Vagina (tissue), 2 donors: ENCODE measurements at places on chromosomes 16 and 17.

GRCh38 chr17:1228781-1229348, 41.4 kb upstream of the BHLHA9 start:
- H3K4me1 ChIP-seq, result peaks cover 39% of the 10 kb centered on the region
- H3K27ac ChIP-seq, result peak overlapping the region; percentile 75
- no peak for DNase-seq
- peak overlapping the region; percentile 60 for H3K4me3 ChIP-seq
- no peaks in the 10 kb centered on the region for H3K36me3 ChIP-seq

DNA sequence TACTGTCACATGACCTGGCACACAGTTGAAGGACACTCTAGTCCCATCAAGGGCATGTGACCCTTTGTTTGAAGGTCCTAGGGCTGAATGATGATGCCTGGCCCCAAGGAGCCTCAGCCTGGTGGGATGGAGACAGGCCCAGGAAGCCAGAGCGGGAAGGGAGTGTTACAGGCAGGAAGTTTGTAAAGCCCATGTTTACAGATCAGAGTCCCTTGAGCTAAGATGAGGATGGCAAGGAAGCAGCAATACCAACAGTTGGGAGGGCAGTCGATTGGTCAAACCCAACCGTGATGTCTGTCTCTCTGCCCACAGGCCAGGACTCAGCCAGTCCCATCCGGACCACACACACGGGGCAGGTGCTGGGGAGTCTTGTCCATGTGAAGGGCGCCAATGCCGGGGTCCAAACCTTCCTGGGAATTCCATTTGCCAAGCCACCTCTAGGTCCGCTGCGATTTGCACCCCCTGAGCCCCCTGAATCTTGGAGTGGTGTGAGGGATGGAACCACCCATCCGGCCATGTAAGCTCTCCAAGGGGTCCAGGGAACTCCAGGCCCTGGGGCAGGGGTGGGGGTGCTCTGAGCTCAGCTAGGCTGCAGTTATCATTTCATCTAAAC, 2.5 kb downstream of the CES2 start:
- peaks cover 45% of the 10 kb centered on the region for H3K36me3 ChIP-seq
- no peak overlapping the region for H3K27ac ChIP-seq
- no peaks in the 10 kb centered on the region for H3K27me3 ChIP-seq
- DNase-seq, result no peak
- H3K4me1 ChIP-seq, result peaks cover 45% of the 10 kb centered on the region

DNA sequence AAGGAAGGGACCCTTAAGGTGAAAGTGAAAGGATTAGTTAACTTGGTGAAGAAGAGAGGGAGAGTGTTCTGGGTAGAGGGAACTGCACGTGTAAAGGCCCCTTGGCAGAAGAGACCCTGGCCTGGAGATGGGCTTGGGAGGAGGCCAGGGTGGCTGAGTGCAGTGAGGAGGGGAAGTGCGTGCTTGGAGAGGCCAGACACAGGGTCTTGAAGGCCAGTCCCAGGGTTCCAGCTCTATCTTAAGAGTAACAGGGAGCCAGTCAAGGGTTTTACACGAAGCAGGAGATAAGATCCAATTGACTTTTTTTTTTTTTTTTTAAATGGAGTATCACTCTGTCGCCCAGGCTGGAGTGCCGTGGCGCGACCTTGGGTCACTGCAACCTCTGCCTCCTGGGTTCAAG, 15.2 kb upstream of the DOK4 start:
- H3K4me3 ChIP-seq, result no peak overlapping the region
- H3K27me3 ChIP-seq, result no peaks in the 10 kb centered on the region
- no peak for DNase-seq
- no peaks in the 10 kb centered on the region for H3K36me3 ChIP-seq

- no peak overlapping the region for H3K4me3 ChIP-seq
- peaks cover 27% of the 10 kb centered on the region for H3K4me1 ChIP-seq
- DNase-seq, result no peak
- H3K27ac ChIP-seq, result no peak overlapping the region
- H3K27me3 ChIP-seq, result no peaks in the 10 kb centered on the region
Observed at GRCh38 chr17:510226-510917, 157.8 kb upstream of the RPH3AL start.

- no peaks in the 10 kb centered on the region for H3K27me3 ChIP-seq
- H3K4me1 ChIP-seq, result no peaks in the 10 kb centered on the region
- H3K4me3 ChIP-seq, result no peak overlapping the region
- no peak for DNase-seq
- H3K27ac ChIP-seq, result no peak overlapping the region
Observed at GRCh38 chr17:8870406-8871040, 3.0 kb upstream of the PIK3R6 start.

DNA sequence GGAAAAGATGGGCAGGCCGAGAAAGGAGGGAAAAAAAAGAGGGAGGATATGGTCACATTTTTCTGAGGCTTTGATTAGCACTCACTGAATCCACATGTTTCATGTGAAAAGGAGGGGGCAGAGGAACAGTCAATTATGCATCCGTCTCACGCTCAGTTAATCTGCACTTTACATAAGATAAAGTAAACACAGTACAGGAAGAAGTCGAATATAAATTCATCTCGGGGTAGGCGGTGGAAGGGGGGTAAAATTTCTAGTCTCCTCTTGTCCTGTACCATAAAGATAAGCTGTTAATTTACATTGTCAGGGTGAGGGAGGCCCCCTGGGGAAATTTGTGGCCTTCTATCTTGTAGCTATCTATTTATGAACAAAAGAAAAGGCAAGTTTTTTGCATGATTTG, 73.1 kb upstream of the CES5A start:
- H3K27ac ChIP-seq, result no peak overlapping the region
- DNase-seq, result no peak
- no peak overlapping the region for H3K4me3 ChIP-seq
- no peaks in the 10 kb centered on the region for H3K36me3 ChIP-seq
- no peaks in the 10 kb centered on the region for H3K27me3 ChIP-seq
- peaks cover 5% of the 10 kb centered on the region for H3K4me1 ChIP-seq

GRCh38 chr16:50879873-50880695, 138.2 kb downstream of the CYLD start:
- no peak overlapping the region for H3K27ac ChIP-seq
- H3K4me3 ChIP-seq, result no peak overlapping the region
- H3K36me3 ChIP-seq, result no peaks in the 10 kb centered on the region

GRCh38 chr17:5902181-5903140, 167.7 kb upstream of the WSCD1 start:
- H3K27ac ChIP-seq, result no peak overlapping the region
- H3K4me1 ChIP-seq, result no peaks in the 10 kb centered on the region
- no peaks in the 10 kb centered on the region for H3K36me3 ChIP-seq
- H3K27me3 ChIP-seq, result no peaks in the 10 kb centered on the region
- DNase-seq, result no peak

- H3K4me3 ChIP-seq, result no peak overlapping the region
- DNase-seq, result no peak
- H3K27me3 ChIP-seq, result no peaks in the 10 kb centered on the region
- peaks cover 9% of the 10 kb centered on the region for H3K36me3 ChIP-seq
Observed at GRCh38 chr16:66544016-66544757, 5.7 kb downstream of the TK2 start.

GRCh38 chr17:76394166-76394565, 9.8 kb downstream of the SPHK1 start:
- H3K36me3 ChIP-seq, result peaks cover 37% of the 10 kb centered on the region
- no peaks in the 10 kb centered on the region for H3K27me3 ChIP-seq
- no peak overlapping the region for H3K27ac ChIP-seq
- H3K4me3 ChIP-seq, result no peak overlapping the region
- no peak for DNase-seq

GRCh38 chr16:4859900-4860255, 12.6 kb downstream of the UBN1 start:
- DNase-seq, result no peak
- no peak overlapping the region for H3K27ac ChIP-seq
- no peaks in the 10 kb centered on the region for H3K27me3 ChIP-seq
- no peaks in the 10 kb centered on the region for H3K4me1 ChIP-seq
- peaks cover 54% of the 10 kb centered on the region for H3K36me3 ChIP-seq

DNA sequence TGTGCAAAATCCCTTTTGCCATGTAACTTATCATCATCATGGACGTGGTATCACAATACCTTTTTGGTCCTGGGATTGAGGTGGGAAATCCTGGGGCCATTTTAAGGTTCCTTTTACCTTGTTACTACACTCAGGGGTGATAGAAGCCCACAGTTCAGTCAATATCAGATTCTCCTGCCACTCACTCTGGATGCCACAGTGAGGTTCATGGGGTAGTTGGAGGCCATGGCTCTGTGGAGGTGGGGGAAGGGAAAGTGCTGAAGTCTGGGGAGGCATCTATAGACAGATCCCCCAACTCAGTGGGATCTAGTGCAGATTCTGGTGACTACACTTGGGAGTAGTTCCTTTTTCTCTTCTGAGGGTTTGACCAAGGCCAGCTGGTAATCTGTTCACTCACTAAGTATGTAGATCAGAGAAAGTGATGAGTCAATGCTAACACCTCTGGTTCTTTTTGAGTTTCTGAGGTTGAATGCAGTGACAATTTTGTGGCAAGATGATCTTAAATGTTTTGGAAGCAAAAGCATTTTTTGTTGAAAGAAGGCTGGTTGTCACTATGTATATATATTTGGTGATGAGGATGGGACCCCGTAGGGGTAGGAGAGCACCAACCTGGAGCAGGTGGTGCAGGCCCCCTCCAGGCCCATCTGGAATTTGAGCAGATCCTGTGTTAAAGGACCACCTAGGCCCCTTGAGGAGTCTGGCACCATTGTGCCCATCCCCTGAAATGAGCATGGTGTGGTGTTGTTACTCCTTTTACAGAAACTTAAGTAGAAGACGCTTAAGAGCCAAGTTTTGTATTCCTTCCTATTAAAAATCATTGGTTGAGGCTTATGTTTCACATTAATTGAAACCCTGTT, 18.8 kb upstream of the IRF8 start:
- no peak overlapping the region for H3K27ac ChIP-seq
- no peaks in the 10 kb centered on the region for H3K36me3 ChIP-seq
- H3K27me3 ChIP-seq, result no peaks in the 10 kb centered on the region

DNA sequence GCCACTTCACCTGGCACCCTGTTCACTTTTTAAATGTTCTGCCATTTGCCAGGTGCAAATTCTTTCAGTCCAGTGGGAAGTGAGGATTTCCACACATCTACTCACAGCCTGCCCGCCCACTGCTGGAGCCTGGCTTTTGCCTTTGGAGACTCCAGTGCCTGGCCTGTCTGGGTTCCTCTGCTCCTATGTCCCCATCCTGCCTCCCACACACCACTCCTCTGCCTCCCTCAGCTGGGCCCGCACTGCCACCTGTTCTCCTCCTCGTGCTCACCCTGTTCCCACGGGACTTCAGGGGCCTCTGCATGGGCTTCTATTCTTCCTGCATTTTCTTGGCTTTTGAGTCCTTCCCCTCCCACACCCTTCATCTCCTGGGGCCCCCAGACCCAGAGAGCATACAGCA, 7.9 kb upstream of the NDRG4 start:
- H3K4me3 ChIP-seq, result no peak overlapping the region
- no peaks in the 10 kb centered on the region for H3K36me3 ChIP-seq
- no peak overlapping the region for H3K27ac ChIP-seq
- H3K4me1 ChIP-seq, result peaks cover 10% of the 10 kb centered on the region
- no peaks in the 10 kb centered on the region for H3K27me3 ChIP-seq

- no peaks in the 10 kb centered on the region for H3K36me3 ChIP-seq
- H3K4me1 ChIP-seq, result no peaks in the 10 kb centered on the region
- H3K27ac ChIP-seq, result no peak overlapping the region
- no peaks in the 10 kb centered on the region for H3K27me3 ChIP-seq
- no peak overlapping the region for H3K4me3 ChIP-seq
Observed at GRCh38 chr16:16982614-16983013, 488.1 kb downstream of the XYLT1 start.

DNA sequence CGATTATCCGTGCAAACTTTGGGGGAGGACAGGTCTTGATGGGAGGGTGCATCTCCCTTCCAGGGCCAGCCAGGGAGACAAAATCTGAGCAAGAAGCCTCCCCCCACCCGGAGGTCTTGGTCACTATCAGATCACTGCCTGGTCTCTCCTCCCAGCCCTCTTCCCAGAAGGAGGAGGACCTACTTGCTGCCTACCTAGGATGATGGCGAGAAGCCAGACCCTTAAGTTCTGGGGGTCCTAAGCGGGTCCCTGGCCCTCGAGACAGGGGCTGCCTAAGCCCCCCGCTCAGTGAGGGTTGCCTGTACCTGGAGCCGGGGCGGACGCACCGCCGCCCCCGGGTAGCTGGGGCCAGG, 4.6 kb downstream of the TSPOAP1 start:
- H3K4me1 ChIP-seq, result peaks cover 28% of the 10 kb centered on the region
- DNase-seq, result no peak
- H3K27me3 ChIP-seq, result no peaks in the 10 kb centered on the region
- H3K36me3 ChIP-seq, result no peaks in the 10 kb centered on the region
- H3K27ac ChIP-seq, result peak overlapping the region; percentile 21

DNA sequence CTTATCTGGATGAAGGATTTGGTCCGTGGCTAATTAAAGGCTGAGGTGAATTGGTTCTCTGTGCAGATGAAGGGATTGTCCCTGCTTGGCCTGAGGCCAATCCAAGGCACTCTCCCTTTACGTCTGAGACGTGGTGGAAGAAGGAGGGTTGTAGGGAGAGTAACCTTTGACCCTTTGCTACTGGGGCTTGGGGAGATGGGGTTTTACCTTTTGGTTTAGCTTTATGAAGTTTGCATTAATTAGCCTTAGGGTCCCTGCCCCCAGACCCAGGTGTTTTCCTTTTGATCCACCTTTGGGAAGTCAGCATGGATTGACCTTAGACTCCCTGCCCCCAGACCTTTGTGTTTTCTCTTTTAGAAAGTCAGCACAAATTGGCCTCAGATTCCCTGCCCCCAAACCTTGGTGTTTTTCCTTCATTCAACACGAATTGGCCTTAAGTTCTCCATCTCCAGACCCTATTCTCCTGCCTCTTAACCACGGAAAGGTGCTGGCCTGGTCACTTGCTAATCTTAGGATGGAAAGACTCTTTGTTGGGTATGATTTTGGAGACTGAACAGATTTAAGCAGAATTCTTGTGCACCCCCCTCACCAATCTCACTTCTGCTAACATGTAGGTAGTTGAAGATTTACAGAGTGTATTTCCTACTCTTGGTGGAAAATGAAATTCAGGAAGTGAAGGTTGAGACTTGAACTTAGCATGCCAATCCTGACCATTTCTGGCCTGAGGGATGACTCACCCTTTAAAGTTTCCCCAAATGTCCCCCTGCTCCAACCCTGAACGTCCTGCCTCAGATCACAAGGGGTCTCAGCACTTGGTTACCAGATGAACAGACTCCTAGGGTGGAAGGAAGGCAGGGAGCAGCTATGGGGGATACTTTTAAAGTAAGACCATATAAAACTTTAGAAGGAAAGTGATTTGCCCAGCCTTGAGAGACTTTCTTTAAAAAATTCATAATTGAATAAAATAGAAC, 23.1 kb upstream of the MMD start:
- no peaks in the 10 kb centered on the region for H3K4me1 ChIP-seq
- H3K27me3 ChIP-seq, result no peaks in the 10 kb centered on the region
- no peak overlapping the region for H3K27ac ChIP-seq
- DNase-seq, result no peak
- H3K4me3 ChIP-seq, result no peak overlapping the region
